ENCODE measurements at places on chromosomes 12 and 14. TPM values are rescaled to one million over a fixed set of nuclear protein-coding genes. Genes with fewer than 3 reads are reported as not detected.

FOXG1 gene
- total RNA-seq = not detected

CEP170B gene
- 18.9 TPM for total RNA-seq

DENND5B gene
- 19.4 TPM for total RNA-seq

PZP gene
- 0.26 TPM for total RNA-seq

BEGAIN gene
- total RNA-seq = 7.3 TPM

PCED1B gene
- 38.4 TPM for total RNA-seq

PPFIA2 gene
- total RNA-seq = 1.2 TPM

LRRK2 gene
- total RNA-seq = 16.4 TPM

AICDA gene
- total RNA-seq = not detected

MANSC4 gene
- 0.11 TPM for total RNA-seq

GNB3 gene
- total RNA-seq = 0.70 TPM

CISTR gene
- not detected for total RNA-seq

TAS2R14 gene
- 10.8 TPM for total RNA-seq

CMA1 gene
- total RNA-seq = not detected

GPR162 gene
- 11.9 TPM for total RNA-seq

TEX52 gene
- total RNA-seq = not detected

LRP1-AS gene
- total RNA-seq = not detected

LUM gene
- total RNA-seq = 458 TPM

KRT77 gene
- total RNA-seq = not detected

GPR84 gene
- total RNA-seq = 1.4 TPM

GRIP1 gene
- total RNA-seq = 3.2 TPM

HOXC6 gene
- 2.5 TPM for total RNA-seq

TNS2 gene
- total RNA-seq = 55.8 TPM

PIP4K2C gene
- 24.9 TPM for total RNA-seq

IL25 gene
- total RNA-seq = not detected

NAA30 gene
- 16.6 TPM for total RNA-seq

CLEC4C gene
- total RNA-seq = not detected

PPP4R4 gene
- total RNA-seq = 0.50 TPM

GYS2 gene
- not detected for total RNA-seq

IKZF4 gene
- 13.3 TPM for total RNA-seq

AQP6 gene
- total RNA-seq = 0.28 TPM

TMEM179 gene
- total RNA-seq = 13.2 TPM

CLEC2B gene
- total RNA-seq = 10.1 TPM

KRT74 gene
- total RNA-seq = not detected

SDS gene
- total RNA-seq = 9.9 TPM

LTBP2 gene
- 8.3 TPM for total RNA-seq

DAO gene
- not detected for total RNA-seq

GPRC5D gene
- total RNA-seq = not detected

KCNK10 gene
- 1.1 TPM for total RNA-seq

Measured in adrenal gland (tissue), 19 donors.